ENCODE measurements at places on chromosomes 11 and 22.

- no peak for DNase-seq
Measured at GRCh38 chr11:33027233-33027632, 11.6 kb downstream of the DEPDC7 start.

GRCh38 chr11:17098038-17098437, 20.6 kb upstream of the RPS13 start:
- no peak for DNase-seq

DNA sequence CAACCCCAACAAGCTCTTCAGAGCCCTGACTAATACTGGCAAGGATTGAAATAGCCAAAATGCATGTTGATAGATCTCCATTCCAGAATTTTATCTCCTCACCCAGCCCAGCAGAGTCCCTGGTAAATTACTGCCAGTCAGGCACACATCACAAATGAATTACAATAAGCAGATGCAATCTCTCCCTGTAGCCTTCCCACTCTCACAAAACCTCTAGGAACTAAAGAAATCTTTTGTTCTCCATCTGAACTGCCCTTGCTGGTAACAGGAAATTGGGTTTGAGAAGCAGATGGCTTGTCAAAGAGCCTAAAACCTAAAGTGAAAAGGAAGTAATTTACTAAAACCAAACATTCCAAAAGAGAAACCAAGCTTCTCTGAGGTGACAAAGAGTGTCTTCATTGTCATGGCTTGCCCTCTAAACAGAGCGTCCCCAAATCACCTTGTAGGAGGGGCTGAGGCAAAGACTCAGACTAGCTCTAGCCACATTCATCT, 59.5 kb downstream of the FAM168A start:
- DNase-seq: no peak

GRCh38 chr22:29230972-29231875, 25.5 kb downstream of the EMID1 start:
- DNase-seq: no peak

DNA sequence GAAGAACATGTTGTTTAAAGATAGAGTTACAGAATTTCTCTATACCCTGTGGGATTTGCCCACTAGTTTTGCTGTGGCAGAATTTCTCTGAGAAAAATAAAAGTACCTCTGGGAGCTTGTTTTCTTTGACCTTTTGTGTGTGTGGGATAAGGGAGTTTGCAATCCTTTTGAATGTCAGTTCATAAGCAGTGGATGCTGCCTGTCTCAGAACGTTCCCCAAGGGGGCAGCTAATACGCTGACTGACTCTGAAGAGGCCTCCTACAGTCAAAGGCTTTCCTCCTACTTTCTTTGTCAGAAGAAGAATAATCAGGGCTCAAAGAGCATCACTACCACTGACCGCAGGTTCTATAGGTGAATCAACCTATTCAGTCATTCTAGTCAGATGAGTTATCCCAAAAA, 140.6 kb downstream of the AASDHPPT start:
- DNase-seq: no peak

DNA sequence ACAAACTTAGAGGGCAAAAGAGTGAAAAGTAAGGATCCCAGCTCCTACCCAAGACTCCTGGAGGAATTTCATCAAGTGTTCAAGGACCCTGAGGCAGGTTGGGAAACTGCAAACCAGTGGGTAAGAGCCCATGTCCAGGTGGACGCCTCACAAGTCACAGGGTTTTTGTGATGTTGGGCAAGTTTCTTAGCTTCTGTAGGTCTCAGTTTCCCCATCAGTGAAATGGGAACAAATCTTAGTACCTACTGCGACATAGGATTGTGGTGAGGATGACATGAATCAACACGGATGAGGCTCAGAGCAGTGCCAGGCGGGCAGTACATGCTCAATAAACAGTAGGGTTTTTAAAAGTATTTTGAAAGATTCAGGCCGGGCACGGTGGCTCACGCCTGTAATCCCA, 17.3 kb upstream of the CDC42EP1 start:
- DNase-seq: no peak

DNA sequence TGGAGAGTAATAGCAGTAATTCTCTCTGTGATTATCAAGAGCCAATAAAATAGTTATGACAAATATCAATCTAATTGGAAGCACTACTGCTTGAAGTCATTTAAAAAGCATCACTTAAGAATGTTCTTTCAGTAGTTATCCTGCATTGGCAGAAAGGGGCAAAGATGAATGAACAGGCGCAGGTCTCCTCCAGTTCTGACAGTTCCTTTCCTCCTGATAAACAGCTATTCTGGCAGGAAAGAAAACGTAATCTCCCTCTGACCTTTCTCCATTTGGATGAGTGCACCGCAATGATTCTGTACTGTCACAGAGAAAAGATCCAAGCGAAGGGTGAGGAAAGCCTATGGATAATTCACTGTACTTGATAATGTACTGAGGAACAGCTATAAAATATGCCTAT, 521.5 kb downstream of the LRRC4C start:
- DNase-seq: no peak

DNA sequence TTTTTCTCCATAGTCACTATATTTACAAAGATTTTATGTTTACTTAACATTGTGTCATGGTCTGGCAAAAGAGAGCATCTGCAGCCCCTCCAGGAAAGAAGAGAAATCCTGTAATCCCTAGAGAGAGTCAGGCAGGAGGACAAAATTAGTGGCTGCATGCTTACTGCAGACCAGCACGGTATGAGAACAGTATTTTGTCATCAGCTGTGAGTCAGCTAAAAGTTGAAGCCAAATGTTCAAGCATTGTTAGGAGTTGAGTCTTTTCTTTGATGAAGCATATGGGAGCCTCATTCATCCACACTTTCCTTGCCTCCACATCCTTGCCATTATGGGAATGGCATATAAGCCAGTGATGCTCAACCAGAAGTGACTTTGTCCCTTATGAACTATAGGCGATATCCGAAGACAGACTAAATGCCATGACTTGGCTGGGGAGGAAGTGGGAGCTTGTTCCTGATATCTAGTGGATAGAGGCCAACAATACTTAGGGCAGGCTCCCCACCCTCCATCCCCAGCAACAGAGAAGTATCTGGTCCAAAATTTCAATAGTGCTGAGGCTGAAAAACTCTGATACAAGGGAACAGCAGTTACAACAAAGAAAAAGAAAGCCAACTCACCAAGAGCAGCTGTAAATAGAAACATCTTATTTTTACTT, 112.0 kb upstream of the OR5AK2 start:
- DNase-seq: no peak

DNA sequence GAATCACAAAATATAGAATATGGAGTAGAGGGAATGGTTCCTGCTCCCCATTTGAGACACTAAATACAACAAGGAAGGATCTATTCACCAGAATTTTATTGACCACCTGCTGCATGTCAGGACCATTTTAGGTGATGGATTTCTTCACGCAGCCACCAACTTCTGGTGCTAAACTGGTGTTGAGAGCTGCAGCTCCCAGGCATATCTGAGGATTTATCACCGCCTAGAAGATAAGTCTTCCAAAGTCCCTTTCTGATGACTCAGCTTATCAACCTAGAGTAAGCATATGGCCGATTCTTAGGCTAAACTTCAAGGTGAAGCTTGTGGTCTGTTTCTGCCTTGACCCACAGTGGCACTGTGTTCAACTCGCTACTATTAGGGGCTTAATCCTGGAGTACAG, 6.7 kb downstream of the DDI1 start:
- DNase-seq: no peak

DNA sequence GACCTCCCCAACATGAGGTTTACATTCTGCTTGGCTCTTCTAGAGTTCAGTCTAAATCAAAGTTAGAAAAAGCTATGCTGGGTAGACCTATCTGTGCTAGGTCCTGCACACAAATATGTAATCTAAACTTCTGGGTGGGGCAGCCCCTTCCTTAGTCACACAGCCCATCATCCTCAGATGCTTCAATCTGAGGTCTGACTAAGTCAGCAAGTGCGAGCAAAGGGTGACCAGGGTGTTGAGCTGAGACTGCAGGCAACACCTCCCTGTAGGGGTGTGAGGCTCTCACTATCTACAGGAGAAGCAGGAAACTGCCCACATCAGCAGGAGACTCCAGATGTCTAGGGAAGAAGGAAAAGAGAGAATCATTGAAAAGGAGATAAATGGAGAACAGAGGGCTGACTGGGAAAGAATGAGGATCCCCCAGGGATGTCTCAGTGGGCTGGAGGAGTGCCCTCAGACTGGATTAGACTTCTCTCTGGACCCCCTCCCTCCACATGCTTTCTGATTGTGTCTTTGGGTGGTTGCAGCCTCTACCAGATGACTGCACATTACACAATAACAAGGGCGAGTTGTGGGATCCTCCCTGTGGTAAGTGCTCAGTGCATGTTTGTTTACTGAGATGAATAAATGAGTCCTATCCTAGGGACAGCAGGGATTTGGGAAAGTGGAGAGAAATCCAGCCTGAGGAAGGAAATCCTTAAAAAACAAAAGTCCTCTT, 266.2 kb upstream of the PLET1 start:
- no peak for DNase-seq

DNA sequence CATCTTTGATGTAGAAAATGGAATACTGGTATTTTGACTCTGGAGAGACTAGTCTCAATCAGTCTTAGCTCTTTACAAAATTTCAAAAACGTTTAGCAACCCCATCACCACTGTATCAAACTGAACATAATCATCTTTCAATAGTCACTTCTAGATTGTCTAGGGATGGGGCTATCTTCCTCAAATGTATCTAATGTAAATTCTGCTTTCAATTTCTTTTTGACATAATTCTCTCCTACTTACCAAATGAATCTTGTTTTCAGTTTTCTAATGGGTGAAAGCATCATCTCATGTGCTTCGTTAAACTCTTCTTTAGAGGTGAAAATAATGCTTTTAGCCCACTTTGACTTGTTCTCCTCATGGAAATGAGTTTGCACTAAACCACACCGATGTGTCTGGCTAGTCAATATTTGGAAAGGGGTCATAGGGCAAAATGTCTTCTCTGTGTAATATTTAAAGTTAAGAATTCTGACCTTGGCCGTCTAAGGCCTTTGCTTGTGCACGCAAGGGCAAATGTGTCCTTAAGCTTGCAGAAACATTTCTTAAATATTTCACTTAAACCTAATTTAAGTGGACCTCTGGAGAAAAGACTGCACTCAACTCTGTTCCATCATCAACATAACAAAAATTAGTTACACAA, 5.2 kb downstream of the SIK3 start:
- DNase-seq: no peak

- no peak for DNase-seq
Measured at GRCh38 chr22:43270314-43270908, 72.8 kb downstream of the SCUBE1 start.

DNA sequence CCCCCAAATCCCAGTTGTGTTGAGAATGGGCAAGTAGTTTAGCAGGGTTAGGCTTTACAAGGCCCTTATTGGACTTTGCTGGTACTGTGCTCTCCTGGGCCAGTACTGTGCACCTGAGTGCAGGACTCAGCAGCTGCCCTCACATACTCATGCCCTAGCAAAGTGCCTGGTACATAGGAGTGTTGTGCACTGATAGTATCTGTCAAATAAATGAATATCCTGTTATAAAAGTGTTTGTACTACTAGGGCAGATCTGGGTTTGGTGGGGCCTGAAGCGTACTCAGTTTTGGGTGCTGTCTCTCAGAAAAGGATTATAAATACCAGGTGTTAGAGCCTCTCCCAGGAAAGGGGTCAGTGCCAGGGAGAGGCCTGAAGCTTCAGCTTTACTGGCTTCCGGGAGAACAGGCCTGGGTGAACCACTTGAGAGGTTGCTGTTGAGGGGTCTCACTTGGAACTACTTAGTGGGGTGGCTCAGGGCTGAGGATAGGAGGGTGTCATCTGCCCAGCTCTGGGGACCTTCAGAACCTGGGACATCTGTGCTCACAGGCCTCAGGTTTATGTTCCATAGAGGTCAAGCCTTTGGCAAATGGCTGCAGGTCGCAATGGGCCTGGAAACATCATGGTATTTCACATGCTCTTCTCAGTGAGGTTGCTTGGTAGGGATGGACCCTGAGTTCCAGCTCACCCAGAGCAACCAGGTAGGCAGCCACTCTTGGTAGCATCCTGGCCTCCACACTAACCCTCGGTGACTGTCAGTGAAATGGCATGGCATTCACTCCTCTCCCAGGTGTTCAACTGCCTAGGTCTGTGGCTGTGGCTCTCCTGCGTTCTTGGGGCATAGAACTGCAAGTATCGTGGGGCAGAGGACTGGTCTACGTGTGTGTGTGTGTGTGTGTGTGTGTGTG, 106.1 kb downstream of the ZBTB16 start:
- no peak for DNase-seq
